ENCODE measurements at places on chromosomes 13 and 19.
A peak's percentile ranks its signal among the peaks of the same experiment; 100 is the strongest.

- no peak for DNase-seq
Observed at GRCh38 chr13:88153353-88153752, 482.2 kb downstream of the SLITRK5 start.

DNA sequence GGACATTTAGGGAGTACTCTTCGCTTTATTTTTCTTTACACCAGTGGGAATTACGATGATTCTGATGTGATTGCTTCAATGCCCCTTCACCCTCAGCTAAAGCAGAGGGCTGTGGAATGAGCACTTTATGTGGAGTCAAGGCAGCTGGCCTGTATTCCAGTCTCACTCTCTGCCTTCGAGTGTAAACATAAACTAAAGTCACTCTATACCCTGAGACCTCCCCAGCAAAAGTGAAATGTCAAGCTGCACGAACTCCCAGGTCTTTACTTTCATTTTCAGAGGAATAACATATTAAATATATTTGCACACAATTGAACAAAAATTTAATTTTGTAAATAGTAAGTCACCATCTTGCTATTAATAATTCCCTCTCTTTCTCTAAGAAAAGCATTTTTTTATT, 557.1 kb downstream of the DACH1 start:
- DNase-seq: no peak

DNA sequence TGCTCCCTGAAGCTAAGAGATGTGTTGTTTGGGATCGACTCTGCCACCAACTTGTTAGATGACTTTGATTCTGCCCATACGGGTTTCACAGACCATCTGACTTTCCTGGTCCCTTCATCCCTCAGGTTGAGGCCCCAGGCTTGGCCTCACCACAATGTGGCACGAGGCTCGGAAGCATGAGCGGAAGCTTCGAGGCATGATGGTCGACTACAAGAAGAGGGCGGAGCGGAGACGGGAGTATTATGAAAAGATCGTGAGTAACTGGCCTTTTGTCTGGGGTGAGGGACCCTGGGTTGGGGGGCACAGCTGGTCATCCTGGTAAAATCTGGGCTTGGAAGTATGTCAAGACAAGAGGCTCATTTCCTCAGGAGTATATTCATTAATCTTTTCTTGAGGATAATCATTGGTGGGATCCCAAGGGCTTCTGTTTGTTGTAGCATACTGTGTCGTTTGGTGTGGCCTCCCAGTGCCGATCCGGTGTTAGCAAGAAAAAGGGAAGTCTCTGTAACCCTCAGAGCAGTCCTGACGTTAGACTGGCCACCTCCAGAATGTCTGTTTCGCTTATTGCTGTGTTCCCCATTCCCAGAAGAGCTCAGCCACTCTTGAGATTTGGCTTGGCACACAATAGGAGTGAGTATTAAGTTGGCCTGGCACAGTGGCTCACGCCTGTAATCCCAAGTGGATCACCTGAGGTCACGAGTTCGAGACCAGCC, 1.4 kb downstream of the CLASRP start:
- no peak for DNase-seq

DNA sequence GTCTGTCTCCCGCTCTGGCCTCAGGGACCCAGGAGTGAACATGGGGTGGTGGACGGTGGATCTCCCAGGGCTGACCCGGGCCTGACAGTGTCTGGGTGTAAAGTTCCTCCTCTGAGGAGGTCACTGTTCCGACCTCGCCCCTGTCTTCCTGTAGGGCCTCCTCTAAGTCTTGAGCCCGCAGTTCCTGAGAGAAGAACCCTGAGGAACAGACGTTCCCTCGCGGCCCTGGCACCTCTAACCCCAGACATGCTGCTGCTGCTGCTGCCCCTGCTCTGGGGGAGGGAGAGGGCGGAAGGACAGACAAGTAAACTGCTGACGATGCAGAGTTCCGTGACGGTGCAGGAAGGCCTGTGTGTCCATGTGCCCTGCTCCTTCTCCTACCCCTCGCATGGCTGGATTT, at the start of gene SIGLEC9:
Gene SIGLEC9 (plus strand): TSS at position 178 of the 400 bp plus-strand sequence. CDS start 69 bp downstream, at position 247.
- no peak for DNase-seq

DNA sequence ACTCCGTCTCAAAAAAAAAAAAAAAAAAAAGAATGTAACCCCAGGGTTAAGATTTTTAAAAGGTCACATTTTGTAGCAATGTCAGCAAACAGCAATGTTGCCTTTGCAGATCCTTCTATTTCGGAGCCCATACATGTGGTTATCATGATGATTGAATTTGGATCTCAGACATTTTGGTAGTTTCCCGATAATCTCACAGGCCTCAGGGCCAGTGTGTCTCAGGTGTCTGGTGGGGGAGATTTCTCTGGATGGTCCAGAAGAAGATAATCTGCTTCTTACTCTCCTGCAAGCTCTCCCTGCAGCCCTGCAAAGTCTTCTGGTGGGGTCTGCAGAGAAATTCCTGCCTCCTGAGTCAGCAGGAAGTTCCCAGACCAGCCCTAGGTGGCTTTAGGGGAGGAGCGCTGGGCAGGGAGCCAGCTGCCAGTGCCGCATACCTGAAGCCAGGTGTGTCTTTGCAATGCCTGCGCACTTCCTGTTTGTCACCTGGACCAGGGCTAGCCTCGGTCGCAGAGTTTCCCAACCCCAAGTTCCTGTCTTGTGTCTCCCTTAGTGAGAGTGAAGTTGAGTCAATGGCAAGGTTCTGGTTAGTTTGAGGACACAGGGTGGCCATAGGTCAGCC, 1.4 kb downstream of the SH2D3A start:
- peak; percentile 97 for DNase-seq

DNA sequence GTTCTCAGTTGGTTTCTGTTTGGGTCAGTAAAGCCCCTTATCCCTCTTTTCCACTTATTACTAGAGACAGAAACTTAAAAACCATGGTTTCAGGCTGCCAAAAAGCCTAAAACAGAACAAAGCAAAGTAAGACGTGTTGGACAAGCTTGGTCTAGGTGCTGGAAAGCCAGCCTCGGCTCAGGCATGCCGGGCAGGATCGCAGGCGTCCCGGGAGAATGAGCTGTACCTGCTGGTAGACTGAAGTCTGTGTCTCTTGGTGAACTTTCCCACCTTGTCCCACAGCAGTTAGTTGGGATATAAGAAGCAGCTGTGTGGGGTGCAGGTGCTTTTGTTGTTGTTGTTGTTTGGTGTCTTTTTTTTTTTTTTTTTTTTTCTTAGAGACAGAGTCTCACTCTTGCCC, 20.8 kb downstream of the PRAM1 start:
- DNase-seq: no peak

GRCh38 chr13:44368599-44369368, 4.8 kb upstream of the SERP2 start:
- peak; percentile 46 for DNase-seq

GRCh38 chr19:46493236-46494145, 2.2 kb downstream of the PNMA8B start:
- DNase-seq: no peak

DNA sequence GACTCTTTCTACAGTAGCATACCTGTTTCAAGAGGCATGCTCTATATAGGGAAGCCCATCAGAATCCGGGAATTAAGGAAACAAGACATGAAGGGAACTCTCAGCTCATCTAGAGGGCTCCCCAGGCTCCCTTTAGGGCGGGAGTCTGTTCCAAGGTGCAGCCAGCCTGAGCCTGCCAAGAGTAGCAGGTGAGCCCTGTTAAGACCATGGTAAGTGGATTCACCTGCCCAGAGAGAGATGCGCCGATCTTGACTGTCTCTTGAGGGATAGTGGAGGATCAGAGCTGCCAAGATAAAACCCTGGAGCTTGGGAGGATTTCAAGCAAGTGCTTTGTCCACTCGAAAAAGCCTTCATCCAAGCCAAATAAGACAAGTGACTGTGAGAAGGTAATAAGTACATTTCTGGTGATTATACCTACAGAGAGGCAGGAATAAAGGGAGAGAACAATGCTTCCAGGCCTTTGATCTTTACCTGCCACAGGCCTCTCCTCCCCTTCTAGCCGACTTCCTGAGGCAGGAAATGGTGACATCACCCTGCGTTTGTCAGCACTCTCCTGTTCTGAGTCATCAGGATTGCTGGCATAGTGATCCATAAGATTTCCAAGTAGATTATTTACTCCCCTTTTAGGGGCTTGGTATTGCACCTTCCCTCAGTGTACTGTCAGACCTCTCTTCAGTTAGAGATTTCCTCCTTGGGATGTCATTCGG, 31.5 kb downstream of the KLF5 start:
- DNase-seq: peak; percentile 94

DNA sequence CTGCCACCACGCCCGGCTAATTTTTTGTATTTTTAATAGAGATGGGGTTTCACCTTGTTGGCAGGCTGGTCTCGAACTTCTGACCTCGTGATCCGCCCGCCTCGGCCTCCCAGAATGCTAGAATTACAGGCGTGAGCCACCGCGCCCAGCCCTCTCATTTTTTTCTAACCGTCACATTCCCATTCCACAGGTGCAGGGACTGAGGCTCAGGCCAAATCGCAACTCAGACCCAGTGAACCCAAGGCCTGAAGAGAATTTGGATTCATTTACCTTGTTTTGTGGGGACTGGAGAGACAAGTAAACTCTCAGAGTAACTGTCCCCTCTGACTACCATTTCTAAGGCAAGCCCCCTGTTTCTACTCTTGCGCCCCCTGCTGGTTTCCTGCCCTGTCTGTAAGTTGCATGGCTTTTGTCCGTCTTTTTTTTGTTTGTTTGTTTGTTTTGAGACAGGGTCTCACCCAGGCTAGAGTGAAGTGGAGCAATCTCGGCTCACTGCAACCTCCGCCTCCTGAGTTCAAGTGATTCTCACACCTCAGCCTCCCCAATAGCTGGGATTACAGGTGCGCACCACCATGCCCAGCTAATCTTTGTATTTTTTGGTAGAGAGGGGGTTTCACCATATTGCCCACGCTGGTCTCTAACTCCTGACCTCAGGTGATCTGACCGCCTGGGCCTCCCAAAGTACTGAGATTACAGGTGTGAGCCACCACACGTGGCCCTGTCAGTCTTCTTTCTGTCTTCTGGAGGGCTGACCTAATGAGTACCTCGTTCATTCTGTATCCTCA, 2.3 kb upstream of the STRN4 start:
- DNase-seq: no peak
